ENCODE measurements at places on chromosomes 3 and 15. TPM values are rescaled to one million over a fixed set of nuclear protein-coding genes. Genes with fewer than 3 reads are reported as not detected.

- no peaks in the 10 kb centered on the region for H3K36me3 ChIP-seq
- H3K27me3 ChIP-seq: no peaks in the 10 kb centered on the region
- DNase-seq: no peak
- H3K4me1 ChIP-seq: no peaks in the 10 kb centered on the region
- H3K4me3 ChIP-seq: no peak overlapping the region
Observed at GRCh38 chr3:195549931-195550519, 6.9 kb upstream of the PPP1R2 start.

DNA sequence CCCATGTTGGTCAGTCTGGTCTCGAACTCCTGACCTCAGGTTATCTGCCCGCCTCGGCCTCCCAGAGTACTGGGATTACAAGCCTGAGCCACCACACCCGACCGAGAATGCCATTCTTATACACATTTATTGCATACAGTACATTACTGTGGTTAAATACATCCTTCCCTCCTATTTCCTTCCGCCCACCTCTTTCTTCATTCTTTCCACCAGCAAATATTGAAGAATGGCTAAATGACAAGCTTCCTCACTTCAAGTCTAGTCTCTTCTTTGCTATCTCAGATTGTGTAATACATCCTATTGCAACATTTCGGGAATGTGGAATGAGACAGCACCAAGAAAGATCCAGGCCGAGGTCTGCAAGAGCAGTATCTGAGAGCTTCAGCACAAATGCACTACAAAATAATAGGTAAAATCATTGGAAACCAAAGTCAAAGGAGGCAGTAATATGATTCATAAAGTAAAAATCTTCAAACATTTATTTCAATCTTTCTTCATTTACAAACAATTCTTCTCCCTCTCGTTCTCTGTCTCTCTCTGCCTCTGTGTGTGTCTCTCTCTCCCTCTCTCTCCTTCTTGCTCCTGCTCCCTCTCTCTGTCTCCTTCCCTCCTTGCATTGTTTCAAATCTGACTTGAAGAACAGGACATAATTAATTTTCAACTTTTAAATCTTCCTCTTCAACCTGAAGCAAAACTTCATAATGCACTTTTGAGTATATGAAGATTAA lies 94.7 kb upstream of the TGFBR2 start:
- no peak overlapping the region for H3K4me3 ChIP-seq
- no peaks in the 10 kb centered on the region for H3K27me3 ChIP-seq
- peak overlapping the region; percentile 64 for H3K27ac ChIP-seq
- peak; percentile 48 for DNase-seq
- no peaks in the 10 kb centered on the region for H3K36me3 ChIP-seq

- no peaks in the 10 kb centered on the region for H3K36me3 ChIP-seq
- peak within 1 kb of the TSS; percentile 96 for H3K27ac ChIP-seq
- H3K27me3 ChIP-seq: no peaks in the 10 kb centered on the region
- DNase-seq: peak; percentile 72
Observed at GRCh38 chr3:132659365-132660051, at the start of gene ACAD11. Gene ACAD11, minus strand, starts transcription at chr3:132659809. Its CDS starts 58 bp downstream, at chr3:132659751.

- H3K4me1 ChIP-seq: no peaks in the 10 kb centered on the region
- no peak within 1 kb of the TSS for H3K4me3 ChIP-seq
- DNase-seq: no peak
- H3K27me3 ChIP-seq: no peaks in the 10 kb centered on the region
- H3K36me3 ChIP-seq: no peaks in the 10 kb centered on the region
- no peak within 1 kb of the TSS for H3K27ac ChIP-seq
Observed at GRCh38 chr3:138009476-138010272, at the start of gene CLDN18. Gene CLDN18, plus strand, starts transcription at chr3:138010165. Its CDS starts 61 bp downstream, at chr3:138010226.

DNA sequence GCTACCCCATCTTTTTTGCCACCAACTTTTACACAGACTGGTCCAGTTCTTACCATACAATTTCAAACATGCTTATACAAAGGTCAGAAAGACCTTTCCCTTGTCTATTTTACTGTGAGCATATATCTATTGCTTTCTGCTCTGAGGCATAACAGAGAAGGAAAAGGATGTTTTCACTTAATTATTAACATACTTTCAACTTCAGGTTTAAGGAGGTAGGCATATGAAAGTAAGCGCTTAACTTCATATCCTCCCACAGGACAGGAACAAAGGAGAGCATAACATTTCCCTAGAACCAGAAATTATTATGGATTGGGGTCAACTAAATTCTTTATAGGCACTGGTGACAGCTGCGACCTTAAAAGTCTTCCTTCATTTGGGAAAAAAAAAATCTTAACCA lies 1.1 kb downstream of the MYEF2 start:
- no peak for DNase-seq
- no peaks in the 10 kb centered on the region for H3K4me1 ChIP-seq
- H3K36me3 ChIP-seq: no peaks in the 10 kb centered on the region
- no peak overlapping the region for H3K27ac ChIP-seq
- H3K4me3 ChIP-seq: no peak overlapping the region

GRCh38 chr15:23438816-23439466 lies 8.1 kb downstream of the GOLGA6L2 start:
- H3K27ac ChIP-seq: no peak overlapping the region
- no peaks in the 10 kb centered on the region for H3K4me1 ChIP-seq
- no peak for DNase-seq
- H3K27me3 ChIP-seq: no peaks in the 10 kb centered on the region
- H3K36me3 ChIP-seq: no peaks in the 10 kb centered on the region
- no peak overlapping the region for H3K4me3 ChIP-seq

GRCh38 chr15:73600413-73601335 lies 32.5 kb downstream of the NPTN start:
- no peaks in the 10 kb centered on the region for H3K27me3 ChIP-seq
- H3K36me3 ChIP-seq: no peaks in the 10 kb centered on the region
- no peak for DNase-seq
- no peak overlapping the region for H3K4me3 ChIP-seq
- H3K27ac ChIP-seq: peak overlapping the region; percentile 60

DNA sequence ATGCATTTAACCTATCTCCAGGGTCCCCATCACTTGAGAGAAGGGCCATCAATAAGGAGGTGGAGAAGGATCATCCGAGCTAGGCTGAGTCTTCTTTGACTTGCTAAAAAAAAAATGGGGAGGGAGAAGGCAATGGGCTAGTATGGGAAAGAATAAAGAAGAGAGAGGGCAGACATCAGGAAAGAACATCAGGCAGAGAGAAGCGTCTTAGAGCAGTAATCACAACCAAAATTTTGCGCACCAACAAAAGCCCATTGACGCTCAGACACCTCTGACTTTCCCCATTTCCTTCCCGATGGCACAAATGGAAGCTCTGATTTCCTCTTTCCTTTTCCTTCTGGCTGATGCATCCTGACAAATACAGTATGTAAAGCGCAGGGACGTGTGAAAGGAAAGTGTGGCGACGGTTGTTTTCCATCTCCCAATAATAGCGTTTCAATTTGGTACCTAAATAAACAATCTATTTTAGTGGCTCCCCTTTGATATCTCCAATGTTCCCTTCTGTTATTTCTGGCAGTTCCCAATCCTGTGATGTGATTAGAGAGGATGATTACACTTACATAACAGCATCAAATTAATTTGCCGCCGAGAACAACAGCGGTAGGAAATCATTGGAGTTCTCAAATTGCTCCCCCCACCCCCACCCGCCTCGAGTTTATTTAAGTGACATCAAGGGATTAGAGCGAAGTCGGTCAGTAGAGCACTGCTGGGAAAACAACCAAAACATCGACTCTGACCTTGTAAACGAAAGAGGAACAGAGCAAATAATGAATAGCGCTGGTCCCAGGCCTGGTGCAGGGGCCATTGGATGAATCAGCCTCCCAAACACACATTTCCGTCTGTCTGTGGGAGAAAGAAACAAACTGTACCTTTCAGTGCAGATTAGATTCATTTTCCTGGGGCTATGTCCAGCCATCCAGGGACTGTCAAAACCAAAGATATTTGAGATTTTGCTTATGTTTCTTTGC lies 273.3 kb upstream of the ICE2 start:
- H3K4me1 ChIP-seq: peaks cover 4% of the 10 kb centered on the region
- H3K27me3 ChIP-seq: no peaks in the 10 kb centered on the region
- H3K27ac ChIP-seq: peak overlapping the region; percentile 56
- peak; percentile 47 for DNase-seq
- no peaks in the 10 kb centered on the region for H3K36me3 ChIP-seq
- H3K4me3 ChIP-seq: no peak overlapping the region

DNA sequence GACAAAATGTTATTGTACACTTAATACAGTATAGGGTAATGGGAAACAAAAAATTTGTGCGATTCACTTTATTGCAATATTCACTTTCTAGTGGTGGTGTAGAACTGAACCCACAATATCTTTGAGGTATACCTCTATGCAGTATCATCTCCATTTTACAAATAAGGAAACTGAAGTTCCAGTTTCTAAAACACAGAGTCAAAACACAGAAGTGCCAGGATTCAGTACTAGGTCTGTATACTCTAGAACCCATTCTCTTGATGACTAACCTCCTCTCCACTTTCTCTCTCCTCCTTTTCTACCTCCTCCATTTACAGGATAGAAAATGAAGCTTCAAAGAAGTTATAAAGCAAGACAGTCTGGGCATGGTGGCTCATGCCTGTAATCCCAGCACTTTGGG lies 62.2 kb downstream of the MB21D2 start:
- no peaks in the 10 kb centered on the region for H3K27me3 ChIP-seq
- H3K4me1 ChIP-seq: no peaks in the 10 kb centered on the region
- H3K36me3 ChIP-seq: no peaks in the 10 kb centered on the region
- H3K27ac ChIP-seq: no peak overlapping the region
- DNase-seq: no peak

- no peaks in the 10 kb centered on the region for H3K36me3 ChIP-seq
- H3K27ac ChIP-seq: no peak overlapping the region
- H3K27me3 ChIP-seq: no peaks in the 10 kb centered on the region
- H3K4me3 ChIP-seq: no peak overlapping the region
Observed at GRCh38 chr3:46898321-46899150, 21.0 kb downstream of the PTH1R start.

DNA sequence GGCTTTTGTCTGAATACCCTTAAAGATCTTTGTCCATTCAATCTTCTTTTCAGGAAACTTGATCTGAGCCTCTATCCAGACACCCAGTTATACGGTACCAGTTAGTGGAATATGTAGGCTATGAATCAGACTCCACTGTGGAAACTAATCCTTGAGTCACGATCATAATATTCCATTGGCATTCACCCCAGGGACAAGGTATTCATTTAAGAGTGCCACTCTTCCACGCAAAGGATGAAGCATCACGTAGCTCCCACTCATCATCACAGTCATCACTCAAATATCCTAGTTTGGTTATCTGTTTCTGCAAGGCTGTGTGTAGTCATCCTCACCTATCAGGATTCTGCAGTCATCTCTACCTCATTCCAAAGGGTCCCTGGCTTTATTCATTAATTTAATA lies 85.6 kb downstream of the NEDD4 start:
- H3K36me3 ChIP-seq: no peaks in the 10 kb centered on the region
- H3K27me3 ChIP-seq: no peaks in the 10 kb centered on the region
- H3K4me3 ChIP-seq: no peak overlapping the region
- H3K27ac ChIP-seq: no peak overlapping the region

DNA sequence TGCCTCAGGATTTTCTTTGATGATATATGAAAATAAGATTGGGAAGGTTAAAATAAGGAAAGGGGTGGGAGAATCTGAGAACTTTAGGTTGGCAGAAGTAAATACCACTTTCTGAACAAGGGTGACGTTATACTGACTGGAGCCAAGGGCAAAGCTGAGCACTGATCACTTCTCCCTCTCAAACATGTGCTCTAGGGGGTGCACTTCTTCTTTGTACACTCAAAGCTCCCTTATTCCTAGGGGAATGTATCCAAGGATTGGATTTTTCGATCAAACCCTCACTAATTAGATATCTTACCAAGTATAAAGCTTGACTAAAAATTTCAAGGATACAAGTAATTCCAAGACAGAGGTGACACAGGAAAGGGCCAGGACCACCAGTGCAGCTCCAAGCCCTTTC lies 243.9 kb upstream of the UMPS start:
- H3K4me3 ChIP-seq: no peak overlapping the region
- no peaks in the 10 kb centered on the region for H3K36me3 ChIP-seq
- no peak for DNase-seq
- H3K27me3 ChIP-seq: no peaks in the 10 kb centered on the region

DNA sequence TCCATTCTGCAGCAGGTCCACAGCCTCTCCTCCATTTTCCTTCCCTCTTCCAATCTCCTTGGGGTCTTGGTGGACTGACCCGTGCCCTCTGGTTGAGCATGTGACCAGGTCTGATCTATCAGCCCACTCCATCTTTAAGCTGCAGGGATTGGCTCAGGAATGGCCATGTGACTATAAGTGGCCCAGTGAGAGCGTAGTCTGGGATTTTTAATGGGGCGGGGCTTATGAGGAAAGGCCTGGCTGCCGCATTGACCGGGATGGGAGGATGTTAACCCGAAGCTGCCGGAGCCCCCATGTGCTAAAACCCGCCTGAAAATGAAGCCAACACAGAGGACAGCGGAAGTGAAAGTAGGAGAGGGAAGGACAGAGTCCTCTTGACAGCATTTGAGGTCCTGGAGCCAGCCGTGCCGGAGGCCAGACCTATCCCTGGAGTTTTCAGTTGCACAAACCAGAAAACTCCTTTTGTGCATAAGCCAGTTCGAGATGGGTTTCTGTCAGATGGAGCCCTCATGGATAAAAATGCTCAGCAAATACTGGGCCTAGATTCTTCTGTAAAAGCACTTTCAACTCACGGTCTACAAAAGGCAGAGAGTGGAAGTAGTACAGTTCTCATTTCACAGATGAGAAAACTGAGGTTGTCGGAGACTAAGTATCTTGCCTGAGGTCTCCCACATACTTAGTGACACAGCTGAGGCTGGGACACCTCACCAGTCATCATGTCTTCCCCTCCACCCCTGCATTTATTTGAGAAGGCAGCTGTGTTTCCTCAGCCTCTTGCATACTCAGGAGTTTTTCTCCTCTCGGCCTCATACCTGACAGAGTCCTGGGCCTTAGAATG lies 61.9 kb downstream of the ATP2B2 start:
- H3K4me1 ChIP-seq: no peaks in the 10 kb centered on the region
- H3K36me3 ChIP-seq: no peaks in the 10 kb centered on the region
- H3K27ac ChIP-seq: no peak overlapping the region
- H3K27me3 ChIP-seq: no peaks in the 10 kb centered on the region

- peak overlapping the region; percentile 40 for H3K27ac ChIP-seq
- peak; percentile 22 for DNase-seq
- H3K4me1 ChIP-seq: no peaks in the 10 kb centered on the region
- no peaks in the 10 kb centered on the region for H3K36me3 ChIP-seq
- no peaks in the 10 kb centered on the region for H3K27me3 ChIP-seq
Observed at GRCh38 chr15:87610366-87610765, 646.2 kb downstream of the NTRK3 start.

DNA sequence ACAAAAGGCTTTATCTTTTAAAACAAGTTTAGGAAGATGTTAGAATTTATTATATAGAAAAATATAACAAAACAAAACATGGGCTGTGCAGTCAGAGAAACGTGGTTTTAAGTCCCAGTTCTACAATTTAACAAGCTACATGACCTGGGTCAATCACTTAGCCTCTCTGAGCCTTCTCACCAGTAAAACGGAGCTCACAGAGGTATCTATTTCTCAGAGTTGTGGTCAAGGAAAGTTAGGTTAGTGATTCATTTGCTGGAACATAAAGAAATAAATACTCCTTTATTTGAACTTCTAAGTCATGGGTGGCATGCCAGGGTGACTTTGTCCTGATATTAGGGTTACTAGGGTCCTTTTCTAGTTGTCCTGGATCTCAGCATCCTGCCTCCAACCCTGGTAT lies 10.8 kb upstream of the CCDC174 start:
- DNase-seq: no peak
- no peak overlapping the region for H3K27ac ChIP-seq

Gene GRAMD2A
- 4.1 TPM for total RNA-seq

Gene DLL4
- 25.3 TPM for total RNA-seq

Gene NISCH
- 93.5 TPM for total RNA-seq

Gene TMA7
- 94.8 TPM for total RNA-seq

Gene FBXO40
- total RNA-seq: 0.21 TPM

Gene GASK1A
- total RNA-seq: 57.1 TPM

Gene RNU5B-1
- total RNA-seq: not detected

Gene SLC9A9
- 38.4 TPM for total RNA-seq

Gene GOLGA8Q
- total RNA-seq: 5.2 TPM

Gene TICRR
- total RNA-seq: not detected

Gene KNG1
- total RNA-seq: not detected

Gene SSR3
- total RNA-seq: 96.8 TPM

Gene NOX5
- total RNA-seq: not detected

Data from uterus (tissue), 4 donors.